ENCODE measurements at places on chromosomes 11 and 22.

DNA sequence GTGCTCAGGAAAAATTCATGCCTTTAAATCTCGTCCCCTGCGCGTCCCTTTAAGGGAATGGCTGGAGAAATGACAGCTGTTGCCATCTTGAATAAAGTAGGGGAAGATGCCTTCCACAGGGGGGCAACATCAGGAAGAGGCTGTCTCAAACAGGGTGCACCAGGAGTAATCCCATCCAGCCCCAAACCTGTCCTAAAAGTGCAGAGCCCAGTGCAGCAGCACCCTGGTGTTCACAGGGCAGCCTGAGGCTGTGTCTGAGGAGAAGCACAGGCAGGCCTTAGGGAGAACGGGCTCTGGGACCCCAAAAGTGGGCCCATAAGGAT lies 10.8 kb upstream of the C11orf96 start:
- no peak for DNase-seq

- DNase-seq: no peak
Measured at GRCh38 chr11:57873196-57873911, 111.8 kb downstream of the CTNND1 start.

- no peak for DNase-seq
Measured at GRCh38 chr11:74620531-74620930, 28.1 kb downstream of the POLD3 start.

- DNase-seq: no peak
Measured at GRCh38 chr22:46201059-46201757, 48.9 kb downstream of the CDPF1 start.

DNA sequence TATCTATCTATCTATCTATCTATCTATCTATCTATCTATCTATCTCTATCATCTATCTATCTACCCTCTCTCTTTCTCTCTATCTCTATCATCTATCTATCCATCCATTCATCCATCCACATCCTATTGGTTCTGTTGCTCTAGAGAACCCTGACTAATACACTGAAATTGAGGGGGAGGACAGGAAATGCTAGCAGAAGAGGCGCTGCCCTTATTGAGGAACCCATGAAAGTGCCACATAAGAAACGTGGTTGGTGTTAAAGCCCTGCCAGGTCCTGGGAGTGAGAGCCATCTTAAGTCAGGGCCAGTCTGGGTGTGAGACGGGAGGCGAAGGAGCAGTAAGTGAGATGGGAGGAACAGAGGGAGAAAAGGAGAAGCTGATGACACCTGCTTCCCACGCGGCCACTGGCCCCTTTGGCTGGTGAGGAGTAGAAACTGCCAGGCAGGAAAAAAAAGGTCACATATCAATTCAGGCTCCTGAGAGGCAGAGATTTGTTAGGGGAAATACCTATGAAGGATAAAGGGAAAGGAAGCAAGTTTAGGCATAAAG lies 87.9 kb upstream of the PLET1 start:
- DNase-seq: no peak

DNA sequence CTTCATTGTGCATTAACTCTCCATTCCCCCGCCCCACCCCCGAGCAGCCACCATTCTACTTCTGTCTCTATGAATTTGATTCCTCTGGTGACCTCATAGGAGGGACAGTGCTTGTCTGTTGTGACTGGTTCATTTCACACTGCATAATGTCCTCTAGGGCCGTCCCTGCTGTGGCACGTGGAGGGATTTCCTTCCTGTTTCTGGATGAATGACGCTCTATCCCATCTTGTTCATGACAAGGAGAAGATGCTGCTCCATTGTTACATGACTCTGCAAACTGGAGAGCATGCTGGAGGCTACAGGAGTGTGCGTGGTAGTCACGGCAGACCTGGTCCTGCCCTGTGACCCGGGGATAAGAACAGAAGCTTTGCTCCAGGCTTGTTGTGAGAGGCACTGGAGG lies 61.3 kb downstream of the RTL6 start:
- DNase-seq: no peak

GRCh38 chr11:79344753-79345294 lies 96.0 kb downstream of the TENM4 start:
- no peak for DNase-seq

DNA sequence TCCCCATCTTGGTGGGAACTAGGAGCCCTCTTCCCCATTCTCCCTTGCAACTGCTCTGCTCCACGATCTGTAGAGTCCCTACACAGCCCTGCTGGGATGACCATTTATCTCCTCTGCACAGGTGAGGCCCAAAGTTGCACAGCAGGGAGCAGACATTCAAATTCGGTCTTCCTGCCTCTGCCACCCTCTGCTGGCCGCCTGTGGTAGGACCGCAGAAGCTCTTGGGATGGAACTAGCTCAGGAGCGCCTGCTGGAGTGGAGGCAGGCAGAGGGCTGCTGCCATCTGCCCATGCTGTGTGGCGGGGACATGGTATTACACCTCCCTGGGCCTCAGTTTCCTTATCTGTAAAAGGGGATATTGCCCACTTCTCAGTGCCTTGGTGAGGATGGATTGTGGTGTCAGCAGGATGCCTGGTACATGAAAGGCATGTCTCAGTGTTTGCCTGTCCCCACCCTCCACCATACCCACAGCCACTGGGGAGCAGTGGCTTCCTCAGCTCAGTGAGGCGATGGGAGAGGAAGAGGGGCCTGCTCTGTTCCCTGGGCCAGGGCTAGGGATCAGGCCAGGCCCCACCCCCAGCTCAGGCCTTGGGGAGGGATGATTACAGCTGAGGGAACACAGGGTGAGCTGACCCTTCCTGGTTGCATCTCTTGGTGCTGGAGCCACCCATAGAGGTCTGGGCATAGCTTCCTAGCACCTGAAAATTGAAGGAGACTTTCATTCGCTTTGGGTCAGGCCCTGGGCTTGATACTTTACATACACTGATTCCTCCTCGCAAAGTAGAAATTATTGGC lies 11.3 kb upstream of the OMP start:
- DNase-seq: peak; percentile 79

GRCh38 chr11:96104496-96104895 lies 180.6 kb upstream of the MTMR2 start:
- DNase-seq: no peak

- no peak for DNase-seq
Measured at GRCh38 chr22:47351836-47352579, 589.6 kb downstream of the TBC1D22A start.

DNA sequence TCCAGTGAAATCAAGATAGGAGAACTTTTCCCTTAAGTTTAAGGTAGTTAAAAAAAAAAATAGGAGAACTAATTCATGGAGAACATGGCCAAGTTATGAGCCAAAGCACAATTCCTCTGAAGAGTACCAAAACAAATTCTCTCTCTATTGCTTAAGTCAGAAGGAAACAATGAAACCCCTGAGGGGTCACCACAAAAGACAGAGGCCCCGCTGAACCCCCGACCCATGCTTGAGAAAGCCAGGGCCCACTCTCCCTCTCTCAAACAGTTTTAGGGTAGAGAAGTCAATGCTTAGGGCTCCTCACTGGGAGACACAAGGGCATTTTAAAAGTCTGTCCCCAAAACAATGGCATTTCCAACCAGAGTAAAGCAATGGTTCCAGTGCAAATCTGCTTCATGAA lies 26.9 kb downstream of the PPP2R1B start:
- no peak for DNase-seq

DNA sequence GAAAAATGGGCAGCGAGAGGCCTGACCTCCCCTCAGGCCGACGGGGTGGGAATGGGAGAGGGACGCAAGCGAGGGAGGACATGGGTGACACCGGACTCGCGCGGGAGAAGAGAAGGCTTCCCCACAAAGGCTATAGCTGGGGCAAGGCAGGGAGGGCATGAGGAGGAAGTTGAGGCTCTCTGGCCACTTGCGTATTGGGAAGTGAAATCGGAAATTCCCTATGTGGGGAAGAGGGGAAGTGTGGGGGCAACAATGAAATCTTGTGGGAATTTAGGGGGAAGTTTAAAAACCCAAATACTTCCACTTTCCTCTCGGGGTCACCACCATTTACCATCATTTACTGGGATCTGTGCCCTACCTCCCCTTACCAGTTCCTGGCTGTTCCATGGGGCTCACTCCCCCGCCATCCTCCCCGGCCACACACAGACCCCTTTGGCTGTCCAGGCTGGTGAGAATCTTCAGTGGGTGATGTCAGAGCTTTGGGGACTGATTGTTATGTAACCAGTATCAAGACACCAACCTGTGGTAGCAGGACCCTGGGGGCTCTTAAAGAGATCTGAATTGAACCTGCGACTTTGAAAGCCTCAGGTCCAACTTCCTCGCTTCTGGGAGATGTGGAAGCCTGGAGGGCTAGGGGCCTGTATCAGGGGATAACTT lies 951 bp upstream of the EHD1 start:
- DNase-seq: peak; percentile 48

DNA sequence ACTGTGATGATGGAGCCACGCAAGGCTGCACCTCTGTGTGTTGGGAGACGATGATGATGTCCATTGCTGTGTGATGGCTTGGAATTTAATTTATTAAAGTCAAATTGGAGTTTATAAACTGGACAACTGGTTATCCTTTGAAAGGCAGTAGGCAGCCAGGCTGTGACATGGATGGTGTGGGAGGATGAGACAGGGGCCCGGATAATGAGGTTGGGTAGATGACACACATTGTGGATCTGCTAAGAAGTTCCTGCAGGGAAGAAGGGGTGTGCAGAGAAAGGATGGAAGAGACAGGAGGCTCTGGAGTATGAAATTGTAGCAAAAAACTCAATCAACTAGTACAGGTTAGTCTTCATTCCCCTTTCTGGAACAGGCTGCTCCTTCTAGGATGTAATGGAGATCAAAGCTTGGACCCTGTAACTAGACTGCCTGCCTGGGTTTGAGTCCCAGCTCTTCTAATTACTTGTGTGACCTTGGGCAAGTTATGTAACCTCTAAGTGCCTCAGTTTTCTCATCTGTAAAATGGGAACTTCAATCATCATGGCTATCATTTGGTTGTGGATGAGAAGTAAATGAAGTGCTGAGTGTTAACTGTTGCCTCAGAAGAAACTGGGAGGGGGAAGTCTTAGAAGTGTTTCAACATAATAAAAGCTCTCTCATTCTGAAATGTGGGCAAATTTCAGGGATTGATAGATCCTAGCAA lies 4.2 kb upstream of the HINFP start:
- no peak for DNase-seq

- no peak for DNase-seq
Measured at GRCh38 chr22:42997582-42998090, 17.3 kb downstream of the PACSIN2 start.

DNA sequence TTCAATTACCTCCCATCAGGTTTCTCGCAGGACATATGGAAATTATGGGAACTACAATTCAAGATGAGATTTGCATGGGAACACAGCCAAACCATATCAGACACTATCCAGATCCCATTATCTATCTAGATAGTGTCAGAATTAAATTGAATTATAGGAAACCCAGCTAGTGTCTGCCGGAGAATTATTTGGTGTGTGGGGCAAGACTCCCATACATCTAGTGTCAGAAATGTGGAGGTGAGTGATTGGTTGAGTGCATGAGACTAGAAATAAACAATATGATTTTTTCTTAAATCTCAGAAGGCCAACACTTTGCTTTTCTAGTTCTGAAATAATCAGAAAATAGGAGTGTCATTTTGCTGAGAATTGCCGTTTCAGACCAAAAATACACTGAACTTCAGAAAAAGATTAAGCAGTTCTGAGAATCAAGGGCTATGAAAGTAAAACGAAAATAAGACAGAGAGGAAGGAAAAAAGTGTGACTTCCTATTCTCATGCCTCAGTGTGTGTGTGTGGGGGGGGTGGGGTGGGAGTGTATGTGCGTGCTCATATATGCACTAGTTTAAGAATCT lies 21.3 kb downstream of the CASP12 start:
- peak; percentile 22 for DNase-seq

DNA sequence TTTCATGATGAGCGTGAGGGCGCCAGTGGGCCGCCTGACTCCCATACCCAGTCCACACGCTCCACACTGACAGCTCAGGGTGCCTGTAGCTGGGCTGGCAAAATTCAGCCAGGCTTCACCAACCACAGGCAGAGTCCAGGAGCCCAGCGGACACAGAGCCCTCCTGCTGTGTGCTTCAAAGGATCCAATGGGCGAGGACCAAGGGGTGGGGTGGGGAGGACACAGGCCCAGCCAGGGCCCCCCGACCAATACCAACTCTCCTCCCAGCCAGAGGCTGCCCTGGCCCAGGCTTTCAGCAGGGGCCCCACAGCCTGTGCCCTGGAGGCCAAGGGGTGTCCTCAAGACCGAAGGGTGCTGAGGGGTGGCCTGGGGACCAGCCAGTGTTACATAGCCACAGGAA lies 336.1 kb downstream of the CTTN start:
- no peak for DNase-seq

DNA sequence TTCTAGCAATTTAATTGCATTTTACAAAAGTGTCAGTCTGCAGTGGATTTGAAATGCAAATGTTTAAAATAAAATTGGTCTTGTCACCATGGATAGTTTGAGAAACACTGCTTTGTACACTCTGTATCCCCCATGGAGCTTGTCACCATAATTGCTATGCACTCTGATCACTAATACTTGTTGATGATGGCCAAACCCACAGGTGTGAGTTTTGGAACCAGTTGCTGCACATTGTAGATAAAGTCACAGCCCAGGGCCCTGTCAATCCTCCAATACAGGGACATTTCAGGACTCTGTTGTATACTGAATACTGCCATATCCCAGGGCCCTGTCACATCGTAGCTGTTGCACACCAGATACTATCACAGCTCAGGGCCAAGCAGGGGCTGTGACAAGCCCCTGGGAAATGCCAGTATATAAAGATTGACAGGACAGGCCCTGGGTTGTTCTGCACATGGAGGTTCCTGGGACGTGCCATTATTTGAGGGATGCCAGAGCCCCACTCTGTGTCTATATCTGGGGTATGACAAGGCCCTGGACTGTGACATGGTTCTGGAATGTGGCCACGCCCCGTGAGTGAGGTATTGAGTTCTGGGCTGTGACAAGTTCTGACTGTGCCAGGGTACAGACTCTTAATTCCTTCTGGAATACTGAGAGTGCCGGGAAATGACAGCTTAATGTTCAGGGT lies 27.9 kb upstream of the SMPD1 start:
- no peak for DNase-seq

DNA sequence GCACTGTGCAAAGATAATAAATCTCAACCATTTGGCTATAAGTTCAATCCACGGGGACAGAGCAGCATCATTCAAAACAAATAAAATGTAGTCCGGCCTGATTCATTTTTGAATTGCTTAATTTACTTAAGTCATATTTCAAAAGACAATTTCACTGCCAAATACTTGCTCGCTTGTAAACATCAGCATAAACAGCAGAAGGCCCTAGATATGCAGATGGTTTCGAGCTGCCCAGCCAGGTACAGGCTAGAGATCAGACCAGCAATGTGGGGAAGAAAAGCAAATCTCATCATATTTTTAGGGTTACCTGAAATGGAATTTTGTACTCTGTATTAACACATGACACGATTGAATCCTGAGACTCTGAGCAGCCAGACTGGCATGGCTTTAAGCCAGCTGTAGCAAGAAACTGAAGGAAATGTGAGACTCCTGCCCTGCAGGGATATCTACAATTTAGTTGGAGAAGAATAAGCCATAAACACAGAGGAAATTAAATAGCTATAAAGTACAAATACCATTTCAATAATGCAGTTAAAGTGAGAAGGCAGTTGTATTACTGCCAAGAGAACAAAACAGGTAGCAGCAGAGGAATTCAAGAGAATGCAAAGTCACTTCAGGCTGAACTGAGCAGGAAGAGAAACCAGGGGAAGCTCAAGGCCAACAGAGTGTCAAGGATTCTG lies 440.3 kb downstream of the ETS1 start:
- DNase-seq: no peak

- no peak for DNase-seq
Measured at GRCh38 chr22:48494968-48495750, 1332.5 kb downstream of the BRD1 start.

Measured in GM12865 (cell line).